Osteoblast (primary cell): ENCODE measurements at places on chromosomes 13 and 19. TPM values are rescaled to one million over a fixed set of nuclear protein-coding genes. Genes with fewer than 3 reads are reported as not detected.

GRCh38 chr13:68745502-68745901 lies 1362.1 kb upstream of the ATXN8OS start:
- DNase-seq: no peak

DNA sequence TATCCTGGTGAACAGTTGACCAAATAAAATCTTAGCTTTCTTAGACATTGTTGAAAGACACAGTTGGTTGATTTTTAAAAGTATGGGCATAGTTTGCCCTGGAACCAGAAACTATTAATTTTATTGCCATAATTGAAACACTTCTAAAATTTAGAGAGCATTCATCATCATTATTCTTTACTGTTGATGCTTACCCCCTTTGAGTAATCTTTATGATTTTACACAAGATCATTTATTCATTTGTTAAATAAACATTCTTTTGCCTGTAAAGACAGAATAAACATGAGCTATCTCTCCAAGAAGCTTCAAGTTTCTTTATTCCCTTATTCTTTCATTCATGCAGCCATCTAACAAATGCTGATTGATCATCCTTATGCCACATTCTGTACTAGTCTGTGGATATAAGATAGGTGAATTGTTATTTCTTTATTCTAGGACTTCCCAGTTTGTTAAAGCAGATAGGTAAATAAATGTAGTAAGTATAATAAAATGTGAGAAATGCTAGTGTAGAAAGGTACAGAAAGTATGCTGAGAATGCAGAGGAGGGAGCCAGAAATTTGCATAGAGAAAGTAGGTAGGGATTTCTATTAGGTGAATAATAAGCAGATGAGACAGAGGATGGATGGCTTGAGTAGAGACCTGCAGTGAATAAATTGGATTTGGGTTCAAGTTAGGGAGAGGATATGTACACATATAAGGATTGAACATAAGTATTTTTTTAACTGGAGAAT lies 8.2 kb downstream of the SERTM1 start:
- DNase-seq: no peak

DNA sequence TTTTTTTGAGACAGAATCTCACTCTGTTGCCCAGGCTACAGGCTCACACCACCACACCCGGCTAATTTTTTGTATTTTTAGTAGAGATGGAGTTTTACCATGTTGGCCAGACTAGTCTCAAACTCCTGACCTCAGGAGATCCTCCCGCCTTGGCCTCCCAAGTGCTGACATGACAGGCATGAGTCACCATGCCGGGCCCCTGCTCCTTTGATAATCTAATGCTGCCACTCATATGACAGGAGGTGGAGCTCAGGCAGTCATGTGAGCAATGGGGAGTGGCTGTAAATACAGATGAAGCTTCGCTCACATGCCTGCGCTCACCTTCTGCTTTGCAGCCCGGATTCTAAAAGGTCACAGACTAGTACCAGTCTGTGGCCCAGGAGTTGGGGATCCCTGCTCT lies 25.1 kb downstream of the ARHGEF18 start:
- no peak for DNase-seq

- peak; percentile 97 for DNase-seq
Observed at GRCh38 chr19:3125900-3126524, 9.8 kb upstream of the GNA15 start.

OVOL3 gene
- total RNA-seq: not detected in 2 replicates

ZNF497 gene
- total RNA-seq: 1.2 and 1.4 TPM in 2 replicates

NLRP13 gene
- total RNA-seq: not detected in 2 replicates

GRCh38 chr19:6476155-6476895 lies 5.3 kb downstream of the DENND1C start:
- DNase-seq: peak; percentile 75

DNA sequence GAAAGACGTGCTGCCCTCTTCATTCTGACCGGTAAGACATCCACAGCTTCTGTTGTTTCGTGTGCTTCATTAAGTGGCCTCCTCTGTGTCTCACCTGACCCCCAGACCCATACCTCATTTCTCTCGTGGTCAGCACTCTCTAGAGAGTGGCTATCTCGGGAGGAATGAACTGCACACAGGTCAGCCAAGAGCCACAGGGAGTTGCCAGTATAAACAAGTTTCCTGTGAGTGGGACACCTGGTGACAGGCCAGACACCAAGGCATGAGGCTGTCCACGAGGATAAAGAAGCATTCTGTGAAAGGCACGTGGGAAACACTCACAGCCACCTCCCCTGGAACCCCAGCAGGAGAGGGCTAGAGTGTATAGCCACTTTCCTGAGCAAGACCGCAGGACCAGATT lies 115.8 kb downstream of the NUFIP1 start:
- no peak for DNase-seq

DNA sequence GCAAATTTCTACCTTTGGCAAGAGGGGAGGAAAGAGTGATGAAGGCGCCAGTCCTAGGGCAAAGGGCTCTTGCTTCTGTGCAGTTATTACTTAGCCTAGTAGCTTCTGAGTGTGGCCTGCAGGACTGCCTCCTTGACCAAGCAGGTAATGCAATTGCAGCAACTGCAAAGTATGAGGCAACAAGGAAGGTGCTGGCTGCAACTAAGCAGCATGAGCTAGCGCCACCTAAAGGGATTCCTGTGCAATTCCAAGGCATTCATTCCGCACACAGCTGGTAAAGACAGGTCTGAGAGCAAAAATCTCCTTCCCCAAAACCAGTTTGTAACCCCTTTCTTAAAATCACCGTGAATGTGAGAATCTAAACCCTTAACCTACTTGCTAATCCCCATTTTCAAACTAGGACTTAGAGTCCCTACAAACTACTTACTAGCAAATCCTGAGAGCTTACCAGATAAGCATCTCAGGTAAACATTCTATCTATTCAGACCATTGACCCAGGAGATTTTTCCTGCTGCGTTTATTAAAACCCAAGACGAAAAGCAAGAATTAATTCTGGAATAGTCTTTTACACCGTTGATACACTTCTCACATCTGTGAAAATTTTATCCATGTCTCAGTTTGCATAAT lies 62.9 kb downstream of the DCT start:
- DNase-seq: no peak

GRCh38 chr19:10505583-10506229 lies 2.5 kb upstream of the KEAP1 start:
- peak; percentile 94 for DNase-seq

DNA sequence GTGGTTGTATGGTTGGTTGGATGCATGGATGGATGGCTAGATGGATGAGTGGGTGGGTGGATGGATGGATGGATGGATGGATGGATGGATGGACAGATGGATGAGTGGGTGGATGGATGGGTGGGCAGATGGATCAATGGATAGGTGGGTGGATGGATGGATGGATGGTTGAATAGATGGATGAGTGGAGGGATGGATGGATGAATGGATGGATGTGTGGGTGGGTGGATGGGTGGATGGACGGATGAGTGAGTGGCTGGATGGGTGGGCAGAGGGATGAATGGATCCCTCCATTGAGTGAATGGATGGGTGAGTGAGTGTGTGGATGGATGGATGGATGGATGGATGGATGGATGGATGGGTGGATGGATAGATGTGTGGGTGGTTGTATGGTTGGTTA lies 9.0 kb upstream of the NMRK2 start:
- peak; percentile 9 for DNase-seq

DNA sequence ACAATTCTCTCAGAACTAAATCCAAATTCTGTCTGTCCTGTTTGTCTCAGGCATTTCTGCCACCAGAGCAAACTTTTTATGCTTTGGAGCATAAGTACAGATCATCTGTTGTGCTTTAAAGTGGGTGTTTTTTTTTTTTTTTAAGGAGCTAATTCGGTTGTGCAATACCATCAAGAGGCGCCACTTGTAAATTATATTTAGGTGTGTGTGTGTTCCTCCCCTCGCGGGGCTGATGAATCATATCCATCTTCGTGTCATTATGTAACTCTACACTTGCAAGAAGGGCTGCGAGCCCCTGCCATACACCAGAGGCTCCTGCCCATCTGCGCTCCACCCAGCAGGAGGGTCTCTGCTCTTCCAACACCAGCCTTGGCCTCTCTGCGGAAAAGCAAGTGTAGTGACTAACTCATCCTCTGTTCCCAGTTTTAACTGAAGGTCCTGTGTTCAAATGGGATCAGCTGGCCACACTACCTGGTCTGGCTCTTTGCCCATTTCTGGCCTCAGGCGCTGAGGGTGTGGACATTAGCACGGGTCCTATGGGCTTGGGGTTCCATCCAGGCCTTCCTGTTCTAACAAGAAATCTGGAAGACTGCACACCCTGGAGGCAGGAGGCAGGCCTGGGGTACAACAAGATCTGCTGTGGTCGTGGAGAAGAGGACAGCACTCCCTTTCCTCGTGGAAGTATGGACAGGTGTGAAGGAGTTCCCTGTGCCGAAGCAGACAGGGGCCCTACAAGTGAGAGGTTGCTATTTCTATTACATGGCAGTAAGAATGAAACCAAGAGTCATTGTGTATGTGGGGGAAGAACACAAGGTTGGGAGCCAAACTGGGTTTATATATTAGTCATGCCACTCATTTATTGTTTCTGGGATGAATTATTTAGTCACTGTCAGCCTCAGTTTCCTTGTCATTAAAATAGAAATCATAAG lies 96.1 kb upstream of the MBNL2 start:
- DNase-seq: no peak

- DNase-seq: no peak
Observed at GRCh38 chr19:29031216-29031615, 181.7 kb downstream of the UQCRFS1 start.

DNA sequence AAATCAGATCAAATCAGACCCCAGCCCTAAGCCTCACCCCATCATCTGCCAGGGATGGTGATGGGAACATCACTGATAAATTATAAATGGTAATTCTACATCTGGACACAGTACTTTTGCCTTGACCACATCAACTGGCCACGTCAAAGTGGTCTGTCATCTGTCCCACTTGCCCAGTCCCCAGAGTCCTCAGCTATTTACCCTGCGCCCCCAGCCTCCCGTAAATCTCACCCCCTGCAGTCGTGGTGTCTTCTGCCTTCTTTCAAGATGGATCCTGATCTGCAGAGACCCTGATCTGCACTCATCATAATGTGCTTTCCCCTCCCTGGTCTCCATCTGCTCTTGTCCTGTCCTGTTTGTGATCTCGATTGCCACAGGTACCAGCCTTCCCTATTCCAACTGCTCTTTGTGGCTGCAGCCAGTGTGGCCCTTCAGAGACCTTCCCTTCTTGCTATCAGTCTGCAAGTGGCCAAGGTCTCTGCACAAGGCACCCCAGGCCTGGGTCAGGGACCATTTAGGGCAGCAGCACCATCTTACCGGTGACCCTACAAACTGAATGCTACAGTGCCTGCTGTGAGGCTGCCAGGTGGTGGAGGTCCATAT lies 26.7 kb upstream of the POP4 start:
- no peak for DNase-seq

DNA sequence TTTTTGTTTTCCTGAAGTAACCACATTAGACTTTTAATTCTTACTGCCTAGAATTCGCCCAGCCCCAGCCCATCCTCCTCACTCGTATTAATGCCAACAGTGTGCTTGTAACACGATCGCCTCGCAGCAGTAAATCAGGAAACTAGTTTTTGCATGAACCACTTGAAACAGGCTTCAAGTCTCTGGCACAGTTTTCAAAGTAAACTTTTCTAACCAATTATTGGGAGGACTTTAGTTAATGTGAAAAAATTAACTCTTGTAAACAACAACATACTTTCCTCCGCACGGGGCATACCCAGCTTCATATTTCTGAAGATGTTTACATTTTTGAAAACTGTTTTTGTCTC lies 39.2 kb downstream of the TNFRSF19 start:
- DNase-seq: no peak

GRCh38 chr19:45078390-45079062 lies 534 bp upstream of the GEMIN7 start:
- peak; percentile 54 for DNase-seq

GRCh38 chr19:17504030-17504429 lies 7.4 kb upstream of the PGLS start:
- peak; percentile 50 for DNase-seq

DNA sequence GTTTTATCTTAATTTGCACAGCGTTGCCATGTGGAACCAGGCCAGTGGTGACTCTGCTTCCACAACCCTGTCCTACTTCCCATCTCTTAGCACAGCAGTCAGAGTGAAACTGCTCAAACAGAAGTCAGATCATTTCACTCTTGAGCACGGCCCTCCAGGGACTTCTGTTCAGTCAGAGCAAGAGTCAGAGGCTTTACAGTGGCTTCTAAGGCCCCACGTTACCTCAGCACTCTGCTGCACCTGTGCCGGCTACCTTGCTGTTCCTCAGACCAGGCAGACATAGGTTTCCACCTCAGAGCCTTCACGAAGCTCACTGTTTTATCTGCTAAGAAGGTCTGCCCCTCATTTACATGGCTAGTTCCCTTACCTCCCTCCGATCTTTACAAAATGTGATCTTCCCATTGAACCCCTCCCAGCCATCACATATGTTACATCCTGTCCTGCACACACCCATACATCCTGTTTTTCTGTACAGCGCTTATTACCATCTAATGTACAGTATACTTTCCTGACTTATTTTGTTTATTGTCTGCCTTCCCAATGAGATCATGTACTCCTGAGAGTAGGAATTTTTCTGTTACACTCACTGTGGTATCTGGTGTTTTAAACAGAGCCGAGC lies 41.6 kb downstream of the TM9SF2 start:
- DNase-seq: no peak

DNA sequence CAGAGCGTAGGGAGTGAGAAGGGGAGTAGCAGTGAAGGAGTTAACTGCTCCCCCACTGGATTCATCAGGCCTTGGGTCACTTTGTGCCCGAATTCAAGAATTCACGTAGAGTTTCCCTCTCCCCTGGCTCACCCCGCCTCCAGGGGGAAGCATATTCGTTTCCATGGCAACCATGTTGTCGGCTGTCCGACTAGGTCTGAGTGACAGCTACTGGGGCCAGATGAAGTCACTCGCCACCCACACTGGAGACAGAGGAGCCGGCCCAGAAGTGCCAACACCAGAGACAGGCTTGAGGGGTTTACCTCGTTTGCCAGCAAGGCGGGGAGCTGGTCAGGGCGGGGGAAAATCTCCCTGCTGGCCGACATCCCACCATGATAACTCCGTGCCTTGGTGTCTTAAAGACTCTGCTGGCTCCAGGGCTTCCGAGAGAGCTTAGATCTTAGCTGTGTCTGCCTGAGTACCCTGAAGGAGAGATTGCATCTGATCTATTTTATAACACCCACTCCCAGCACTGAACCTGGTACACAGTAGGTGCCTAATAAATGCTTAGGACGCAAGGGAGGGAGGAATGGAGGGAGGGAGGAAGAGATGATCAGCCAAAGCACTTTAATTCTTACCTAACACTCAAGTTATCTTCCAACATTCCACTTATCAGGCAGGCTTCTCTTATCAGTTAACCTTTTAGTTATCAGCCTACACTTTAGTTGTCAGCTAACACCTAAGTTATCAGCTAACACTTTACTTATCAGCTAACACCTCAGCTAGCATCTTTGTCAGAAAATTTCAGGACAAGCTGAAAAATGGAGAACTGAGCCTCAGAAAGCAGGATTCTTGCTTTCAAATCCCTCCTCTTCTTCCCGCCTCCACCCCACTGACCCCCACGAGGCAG lies 57.2 kb upstream of the ZNRF4 start:
- DNase-seq: no peak
